NCI-H2081 (cell line): ENCODE measurements at places on chromosomes 16 and 17.

- DNase-seq, result no peak
These were observed 239.7 kb downstream of the XYLT1 start for GRCh38 chr16:17230932-17231581.

GRCh38 chr17:81868674-81869220 is 2.4 kb downstream of the ARHGDIA start:
- peak; percentile 42 for DNase-seq

GRCh38 chr17:35460354-35460851 is 11.8 kb upstream of the SLFN13 start:
- DNase-seq, result peak; percentile 1

DNA sequence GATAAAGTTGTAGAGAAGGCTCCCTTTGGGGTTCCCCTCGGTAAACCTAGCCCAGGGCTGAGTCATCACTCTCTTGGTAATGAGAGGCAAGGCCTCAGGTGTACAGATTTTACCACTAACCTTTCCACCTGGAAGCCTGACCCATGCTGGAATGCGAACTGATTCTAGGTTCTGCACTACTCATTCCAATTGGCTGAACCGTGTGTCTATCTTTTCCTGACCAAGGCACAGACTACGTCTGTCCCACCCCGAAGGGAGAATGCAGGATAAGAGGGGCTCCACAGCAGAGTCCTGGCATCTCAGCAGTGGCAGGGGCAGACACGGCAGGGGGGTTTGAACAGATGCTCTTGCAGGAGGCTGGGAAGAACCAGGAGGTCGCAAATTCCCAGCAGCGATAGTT is 65.4 kb upstream of the B4GALNT2 start:
- DNase-seq, result no peak

DNA sequence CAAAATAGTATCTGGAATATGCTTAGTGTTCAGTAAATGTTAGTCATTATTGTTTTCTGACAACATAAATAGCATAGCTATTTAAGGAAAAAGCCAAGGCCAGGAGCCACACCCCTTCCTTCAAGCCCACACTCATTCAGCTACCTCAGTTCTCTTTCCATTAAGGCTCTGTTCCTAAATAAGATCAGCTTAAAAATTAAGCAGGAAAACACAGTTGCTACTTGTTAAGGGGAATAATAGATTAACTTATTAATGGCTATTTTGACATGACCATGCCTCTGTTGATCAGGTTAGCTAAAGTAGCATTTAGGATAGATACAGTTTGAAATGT is 158.1 kb downstream of the CHD9 start:
- DNase-seq, result no peak

- no peak for DNase-seq
These were observed 5.7 kb upstream of the SPNS2 start for GRCh38 chr17:4492721-4493561.

- no peak for DNase-seq
These were observed 34.6 kb downstream of the CYTH1 start for GRCh38 chr17:78747488-78747887.

- DNase-seq, result no peak
These were observed 86.3 kb upstream of the CACNG5 start for GRCh38 chr17:66748578-66748977.

GRCh38 chr16:78513838-78514237 is 414.4 kb downstream of the WWOX start:
- DNase-seq, result no peak

DNA sequence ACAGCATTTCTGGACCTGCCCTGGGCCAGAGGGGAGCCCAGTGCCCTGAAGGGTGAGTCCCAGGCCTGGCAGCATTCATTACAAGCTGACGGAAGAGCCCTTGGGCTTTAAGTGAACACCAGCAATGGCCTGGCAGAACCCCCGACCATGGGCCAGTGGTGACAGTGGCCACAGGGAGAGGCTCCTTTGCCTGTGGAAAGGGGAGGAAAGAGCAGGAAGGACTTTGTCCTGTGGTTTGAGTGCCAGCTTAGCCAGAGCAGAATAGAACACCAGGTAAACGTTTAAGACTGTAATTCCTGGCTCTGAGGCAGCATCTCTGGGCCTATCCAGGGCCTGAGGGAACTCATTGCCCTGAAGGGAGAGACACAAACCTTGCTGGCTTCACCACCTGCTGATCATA is 34.3 kb upstream of the ATP2C2 start:
- no peak for DNase-seq

GRCh38 chr17:80461528-80462160 is 14.8 kb downstream of the NPTX1 start:
- DNase-seq, result no peak

GRCh38 chr17:56826611-56827414 is 6.9 kb downstream of the C17orf67 start:
- DNase-seq, result no peak

- DNase-seq, result no peak
These were observed 53.1 kb upstream of the CLEC18B start for GRCh38 chr16:74474416-74474815.
